ENCODE measurements at places on chromosomes 7 and 10. TPM values are rescaled to one million over a fixed set of nuclear protein-coding genes. Genes with fewer than 3 reads are reported as not detected.

Gene SPRN
- 0.05 TPM for total RNA-seq

Gene LRRC61
- total RNA-seq: 1.00 TPM

Gene POU6F2
- total RNA-seq: not detected

Gene ZNF511
- total RNA-seq: 40.7 TPM

Gene GBX1
- total RNA-seq: not detected

Gene MEOX2
- 34.8 TPM for total RNA-seq

Gene ARL4A
- total RNA-seq: 27.4 TPM

Gene TDRD1
- not detected for total RNA-seq

Gene ZNF117
- 5.0 TPM for total RNA-seq

Gene ZNF365
- 0.33 TPM for total RNA-seq

Gene GPR85
- total RNA-seq: 0.30 TPM

Gene ADCY1
- total RNA-seq: 0.07 TPM

Gene DDIT4
- 42.5 TPM for total RNA-seq

Gene MRPS33
- total RNA-seq: 33.5 TPM

Gene ORC5
- 19.1 TPM for total RNA-seq
